ENCODE measurements at places on chromosomes 7 and 10.

- DNase-seq = no peak
Observed at GRCh38 chr10:36109399-36110023, 467.4 kb upstream of the FZD8 start.

DNA sequence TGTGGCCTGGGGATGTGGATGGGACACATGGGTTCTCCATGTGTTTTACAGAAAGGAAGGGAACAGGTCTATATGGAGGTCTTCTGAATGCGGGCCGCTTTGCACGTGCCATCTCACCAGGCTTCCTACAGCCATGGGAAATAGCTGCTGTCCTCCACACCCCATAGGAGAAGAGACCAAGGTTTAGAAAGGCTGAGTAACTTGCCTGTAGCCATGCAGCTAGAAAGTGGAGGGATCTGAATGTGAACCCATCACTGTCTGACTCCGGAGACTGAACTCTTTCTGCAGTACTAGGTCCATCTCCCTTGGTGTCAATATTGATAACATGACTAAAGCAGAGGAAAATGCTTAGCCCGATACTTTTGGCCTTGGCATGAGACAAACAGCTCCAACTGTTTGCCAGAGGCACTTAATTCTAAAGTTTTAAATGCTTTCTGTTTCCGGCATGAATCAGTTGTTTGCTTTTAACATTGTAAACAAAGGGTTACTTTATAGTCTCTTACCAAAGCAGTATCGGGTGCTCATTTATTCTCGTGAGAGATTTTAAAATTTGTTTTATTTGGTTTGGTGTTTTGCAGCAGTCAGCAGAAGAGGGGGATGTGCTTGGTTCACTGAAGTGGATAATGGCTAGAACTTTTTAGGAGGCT lies 64.8 kb upstream of the LOXL4 start:
- no peak for DNase-seq

DNA sequence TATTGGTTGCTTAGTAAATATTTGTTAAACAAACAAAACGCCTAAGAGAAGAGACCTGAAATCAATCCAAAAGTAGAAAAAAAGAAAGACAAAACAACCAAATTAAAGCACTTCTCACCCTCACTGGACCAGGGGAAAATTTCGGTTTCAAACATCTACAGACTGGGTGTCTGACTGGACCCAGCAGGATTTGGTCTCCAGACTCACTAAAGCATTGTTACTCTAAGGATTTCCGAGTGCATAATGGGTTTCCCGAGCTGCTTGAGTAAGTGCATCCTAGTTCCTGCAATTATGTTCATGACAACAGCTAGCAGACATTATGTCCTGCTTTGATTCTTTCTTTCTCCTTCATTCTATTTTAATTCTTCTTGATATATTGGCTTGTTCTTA lies 51.8 kb upstream of the FAM3C start:
- DNase-seq = no peak

DNA sequence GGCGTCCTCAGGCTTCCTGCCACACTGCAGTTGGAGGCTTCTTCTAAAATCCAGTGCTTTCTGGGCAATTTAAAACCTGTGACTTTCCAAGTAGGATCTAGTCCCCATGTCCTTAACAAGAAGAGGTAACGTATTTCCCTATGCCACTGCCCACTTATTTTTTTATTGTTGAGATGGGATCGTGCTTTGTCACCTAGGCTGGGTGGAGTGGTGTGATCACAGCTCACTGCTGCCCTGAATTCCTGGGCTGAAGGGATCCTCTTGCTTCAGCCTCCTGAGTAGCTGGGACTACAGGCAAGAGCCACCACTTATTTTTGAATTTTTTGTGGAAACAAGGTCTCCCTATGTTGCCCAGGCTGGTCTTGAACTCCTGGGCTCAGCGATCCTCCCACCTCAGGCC lies 63.4 kb downstream of the DAGLB start:
- no peak for DNase-seq

DNA sequence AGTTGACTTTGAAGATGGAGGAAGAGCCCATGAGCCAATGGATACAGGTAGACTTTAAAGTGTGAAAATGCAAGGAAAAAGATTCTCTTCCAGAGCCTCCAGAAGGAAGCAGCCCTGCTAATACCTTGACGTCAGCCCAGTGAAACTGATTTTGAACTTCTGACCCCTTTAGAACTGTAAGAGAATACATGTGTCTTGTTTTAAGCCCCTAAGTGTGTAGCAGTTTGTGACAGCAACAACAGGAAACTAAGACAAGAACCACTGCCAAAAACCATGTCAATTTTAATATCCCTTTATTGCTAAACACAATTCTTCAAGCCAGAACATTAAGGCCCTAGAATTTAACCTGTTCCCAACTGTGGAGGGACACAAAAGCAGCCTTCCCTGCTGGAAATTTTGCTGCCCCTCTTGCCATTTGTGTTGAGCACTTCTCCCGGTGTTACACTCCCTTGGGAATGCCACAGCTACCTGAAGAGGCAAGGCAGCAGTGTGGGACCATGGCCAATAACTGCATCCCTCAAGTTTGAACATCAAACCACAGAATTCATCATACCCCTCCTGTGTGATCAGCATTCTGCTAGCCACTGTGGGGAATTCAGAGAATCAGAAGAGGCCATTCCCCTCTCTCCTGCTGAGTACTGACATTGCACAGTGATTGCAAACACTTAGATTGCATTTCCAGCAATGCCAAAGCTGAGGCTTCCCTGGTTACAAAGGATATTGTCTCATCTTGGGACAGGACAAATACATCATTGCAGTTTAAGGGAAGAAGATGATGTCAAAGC lies 12.3 kb upstream of the CCDC172 start:
- DNase-seq = no peak

Data from right atrium auricular region (tissue), 2 donors.